ENCODE measurements at places on chromosomes 3 and 15.

- DNase-seq, result no peak
Measured at GRCh38 chr3:151769175-151769574, 35.4 kb downstream of the AADACL2 start.

DNA sequence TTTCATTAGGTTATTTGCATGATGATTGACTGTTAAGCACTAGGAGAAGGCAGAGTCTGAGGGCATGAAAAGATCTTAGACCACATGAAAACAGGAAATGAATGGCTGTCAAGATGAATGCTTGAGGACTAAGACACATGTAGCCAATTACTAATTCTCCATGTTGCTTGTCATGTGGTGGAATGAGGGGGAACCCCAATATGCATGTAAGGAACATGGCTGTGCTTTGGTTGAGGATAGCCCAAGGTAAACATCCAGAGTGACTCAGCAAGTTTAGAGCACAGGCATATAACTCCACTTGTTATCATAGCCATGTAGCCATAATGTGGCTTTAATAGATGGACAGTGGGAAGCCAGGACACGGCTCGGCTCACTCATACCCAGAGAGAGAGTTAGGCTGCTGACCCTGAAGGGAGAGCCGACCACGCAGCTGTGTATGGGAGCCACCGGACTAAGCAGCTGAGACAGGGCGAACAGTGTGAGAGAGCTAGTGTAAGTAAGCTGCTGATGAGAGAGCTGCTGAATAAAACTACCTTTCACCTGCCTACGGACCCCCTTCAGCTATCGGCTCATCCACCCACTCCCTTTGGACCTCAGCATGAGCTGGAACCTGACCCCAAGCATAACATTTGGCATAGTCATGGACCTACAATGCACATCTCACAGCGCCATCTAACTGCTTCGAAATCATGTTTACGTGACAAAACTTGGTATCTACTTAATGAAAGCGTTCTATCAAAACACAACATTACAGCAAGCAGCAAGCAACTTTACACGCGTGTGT lies 37.6 kb downstream of the ANO10 start:
- peak; percentile 26 for DNase-seq

- peak; percentile 91 for DNase-seq
Measured at GRCh38 chr3:40847551-40847992, 322.8 kb downstream of the ZNF621 start.

- DNase-seq, result peak; percentile 36
Measured at GRCh38 chr3:60948488-60948887, 302.8 kb downstream of the FHIT start.

DNA sequence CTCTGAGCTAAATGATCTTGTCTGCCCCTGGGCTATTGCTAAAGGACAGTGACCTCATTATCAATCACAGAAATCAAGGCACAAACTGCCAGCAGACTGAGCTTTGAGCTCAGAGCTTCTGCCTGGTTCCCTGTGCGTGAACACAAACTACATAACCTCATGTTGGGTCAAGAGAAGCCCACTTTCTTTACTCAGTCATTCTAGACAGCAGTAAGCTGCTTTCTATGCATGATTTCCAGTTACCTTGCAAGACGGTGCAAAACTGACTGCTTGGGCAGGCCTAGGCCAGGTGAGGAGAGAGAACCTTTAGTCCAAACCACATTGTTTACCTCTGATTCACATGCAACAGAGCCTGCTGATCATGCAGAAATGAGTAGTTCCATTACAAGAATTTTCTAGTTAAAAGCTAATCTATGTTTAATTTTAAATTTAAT lies 75.1 kb downstream of the ARRDC4 start:
- DNase-seq, result no peak

DNA sequence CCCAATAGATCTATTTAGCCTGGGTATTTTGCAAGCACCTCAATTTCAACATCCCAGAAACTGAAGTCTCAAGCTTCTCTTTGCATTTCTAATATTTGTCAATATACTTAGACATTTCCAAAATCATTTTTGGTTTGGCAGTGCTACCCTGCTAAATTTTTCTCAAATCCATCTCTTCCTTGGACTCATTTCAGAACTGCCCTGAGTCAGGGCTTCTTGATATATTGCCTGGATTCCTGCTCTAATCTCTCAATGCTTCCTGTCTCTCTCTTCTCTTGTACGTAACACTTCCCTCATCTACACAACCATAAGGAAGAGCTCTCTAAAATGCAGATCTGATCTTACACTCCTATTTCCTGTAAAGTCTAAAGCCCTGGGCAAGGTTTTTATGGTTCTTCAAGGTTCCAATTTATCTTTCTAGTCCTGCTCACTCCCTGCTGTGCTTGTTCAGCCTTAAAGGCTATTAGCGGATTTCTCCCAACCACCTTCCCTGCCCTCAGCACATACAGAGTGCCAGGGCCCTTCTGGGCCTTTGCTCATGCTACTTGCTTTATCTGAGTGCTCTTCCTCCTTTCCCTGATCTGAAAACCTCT lies 53.0 kb upstream of the MME start:
- DNase-seq, result no peak

DNA sequence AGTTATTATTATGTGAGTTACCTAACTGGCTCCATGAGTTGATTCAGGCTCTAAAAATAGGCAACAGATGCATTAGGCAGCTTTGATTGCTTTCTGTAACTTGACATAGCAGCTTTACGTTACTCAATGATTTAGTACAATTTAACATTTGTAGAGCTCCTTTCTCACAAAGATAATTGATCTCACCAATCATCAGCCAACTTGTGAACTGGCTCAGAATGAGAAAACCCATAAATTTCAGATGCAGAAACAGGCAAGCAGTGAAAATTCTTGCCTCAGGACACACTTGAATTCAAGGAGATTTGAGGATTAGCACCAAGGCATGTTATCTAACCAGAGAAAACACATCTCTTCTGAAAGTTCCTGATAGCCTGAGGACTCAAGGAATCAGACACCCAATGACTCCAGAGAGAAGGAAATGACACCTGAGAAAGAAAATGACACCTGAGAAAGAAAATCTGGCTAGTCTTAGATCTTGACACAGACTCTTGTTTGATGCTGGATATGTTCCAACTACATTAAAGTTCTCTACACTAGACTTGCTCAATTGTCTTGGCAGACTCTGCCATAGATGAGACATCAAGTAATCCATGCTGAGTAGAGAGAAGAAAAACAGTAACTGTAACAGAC lies 315.1 kb upstream of the CBLB start:
- DNase-seq, result peak; percentile 37

- DNase-seq, result no peak
Measured at GRCh38 chr3:121992601-121993560, 29.2 kb downstream of the ILDR1 start.

GRCh38 chr15:52011711-52012144 lies 7.3 kb upstream of the MAPK6 start:
- no peak for DNase-seq

GRCh38 chr3:45688194-45688881 lies 858 bp upstream of the SACM1L start:
- peak; percentile 51 for DNase-seq

- peak; percentile 11 for DNase-seq
Measured at GRCh38 chr15:64092075-64092820, 1.4 kb downstream of the CIAO2A start.

DNA sequence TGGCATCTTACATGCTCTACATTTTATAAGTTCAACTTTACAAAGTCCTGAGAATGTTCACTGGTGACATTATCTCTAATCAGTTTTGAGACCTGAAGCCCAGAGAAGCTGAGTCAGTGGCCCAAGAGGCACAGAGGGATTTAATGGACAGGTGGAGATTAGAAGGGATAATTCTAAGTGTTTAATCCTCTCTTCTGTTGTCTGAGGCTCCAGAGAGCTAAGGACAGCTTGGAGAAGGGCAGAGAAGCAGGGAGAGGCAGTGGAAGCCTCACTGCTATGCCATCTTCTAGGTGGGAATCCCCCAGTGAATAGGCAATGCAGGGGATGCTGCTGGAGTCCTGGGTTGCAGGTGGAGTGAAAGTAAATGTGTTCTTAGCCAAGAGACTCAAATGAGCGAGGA lies 369.4 kb upstream of the SLCO3A1 start:
- DNase-seq, result no peak

GRCh38 chr3:58272891-58273290 lies 33.2 kb upstream of the RPP14 start:
- peak; percentile 33 for DNase-seq

- no peak for DNase-seq
Measured at GRCh38 chr3:8279886-8280550, 221.6 kb upstream of the LMCD1 start.

- no peak for DNase-seq
Measured at GRCh38 chr3:13420045-13420830, at the start of gene NUP210. NUP210 (minus strand) TSS chr3:13420322; CDS start chr3:13420226, 96 bp downstream.

- no peak for DNase-seq
Measured at GRCh38 chr3:114902691-114903101, 244.4 kb downstream of the ZBTB20 start.

DNA sequence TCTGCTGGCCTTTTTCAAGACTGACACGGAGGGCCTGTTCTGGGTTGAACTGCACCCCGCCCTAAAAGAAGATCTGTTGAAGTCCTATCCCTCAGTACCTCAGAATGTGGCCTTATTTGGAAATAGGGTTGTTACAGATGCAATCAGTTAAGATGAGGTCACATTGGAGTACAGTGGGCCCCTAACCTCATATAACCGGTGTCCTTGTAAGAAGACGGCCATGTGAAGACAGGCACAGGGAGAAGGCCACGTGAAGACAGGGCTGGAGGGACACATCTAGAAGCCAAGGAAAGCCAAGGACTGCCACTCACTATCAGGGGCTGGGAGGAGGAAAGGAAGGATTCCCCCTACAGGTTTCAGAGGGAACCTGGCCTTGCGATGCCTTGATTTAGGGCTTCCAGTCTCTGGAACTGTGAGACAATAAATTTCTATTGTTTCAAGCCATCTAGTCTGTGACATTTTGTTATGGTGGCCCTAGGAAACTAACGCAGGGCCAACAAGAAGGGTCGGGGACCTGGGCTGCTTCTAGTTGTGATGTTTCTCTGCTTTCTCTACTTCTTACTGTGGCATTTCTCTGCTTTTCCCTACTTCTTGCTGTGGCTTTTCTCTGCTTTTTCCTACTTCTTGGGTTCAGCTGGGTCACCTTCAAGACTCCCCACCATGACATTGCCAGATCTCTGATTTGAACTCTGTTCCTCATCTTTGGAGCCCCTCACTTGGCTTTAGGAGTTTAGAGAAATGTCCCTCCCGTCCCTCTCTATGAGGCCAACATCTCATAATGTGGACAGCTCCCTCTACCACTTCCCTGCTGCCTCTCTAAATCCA lies 4.8 kb upstream of the CCDC174 start:
- no peak for DNase-seq

DNA sequence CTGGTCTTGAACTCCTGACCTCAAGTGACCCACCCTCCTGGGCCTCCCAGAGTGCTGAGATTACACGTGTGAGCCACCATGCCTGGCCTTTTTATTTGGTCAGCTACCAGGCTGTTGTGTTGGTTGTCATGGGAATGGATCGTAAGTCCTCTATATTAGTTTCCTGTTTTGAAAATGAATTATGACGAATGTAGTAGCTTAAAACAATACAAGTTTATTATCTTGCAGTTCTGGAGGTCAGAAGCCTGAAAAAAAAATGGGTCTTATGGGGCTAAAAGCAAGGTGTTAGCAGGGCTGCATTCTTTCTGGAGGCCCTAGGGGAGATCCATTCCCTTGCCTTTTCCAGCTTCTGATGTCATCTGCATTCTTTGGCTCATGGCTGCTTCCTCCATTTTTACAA lies 25.1 kb upstream of the HERC1 start:
- DNase-seq, result peak; percentile 17

DNA sequence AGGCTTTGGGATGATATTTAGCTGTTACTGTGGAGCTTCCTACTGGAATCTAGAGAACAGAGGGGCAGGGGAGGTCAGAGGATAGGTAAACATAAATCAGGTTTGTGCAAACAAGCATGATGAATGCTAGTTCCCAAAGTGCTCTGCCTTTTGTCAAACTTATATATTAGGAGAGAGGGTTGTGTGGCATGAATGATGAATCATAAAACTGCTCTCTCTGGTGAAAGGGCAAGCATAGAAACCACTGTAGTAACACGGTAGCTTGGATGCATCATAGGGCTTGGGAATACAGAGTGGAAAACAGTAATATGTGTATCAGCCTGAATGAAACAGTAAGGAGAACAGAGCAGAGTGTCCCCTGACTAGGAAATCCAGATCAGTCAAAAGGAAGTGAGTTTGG lies 486.7 kb downstream of the IL5RA start:
- DNase-seq, result no peak

GRCh38 chr3:23837691-23838090 lies 31.9 kb downstream of the UBE2E1 start:
- DNase-seq, result no peak

Data from RPMI7951 (cell line).